ENCODE measurements at places on chromosomes 12 and 14. TPM values are rescaled to one million over a fixed set of nuclear protein-coding genes. Genes with fewer than 3 reads are reported as not detected.

The PYGL gene
- total RNA-seq: 32.5 TPM

The GLS2 gene
- not detected for total RNA-seq

DNA sequence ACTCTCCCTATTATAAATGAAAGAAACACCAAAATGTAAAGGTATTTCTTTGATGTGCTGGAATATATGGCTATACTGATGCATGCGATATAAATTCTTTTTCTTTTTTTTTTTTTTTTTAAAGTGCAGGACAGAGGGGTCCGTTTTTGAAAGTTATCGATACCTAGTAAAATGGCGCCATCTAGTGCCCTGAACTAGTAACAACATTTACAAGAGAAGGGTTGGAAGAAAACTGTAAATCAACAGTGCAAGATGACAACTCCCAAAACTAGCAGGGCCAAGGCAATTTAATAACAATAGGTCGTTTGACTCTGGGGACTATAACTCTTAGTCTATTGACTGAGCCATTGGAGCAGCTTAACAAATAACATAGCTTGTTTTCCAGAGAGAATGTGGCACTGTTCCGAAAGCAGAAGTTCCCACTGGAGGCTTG, 137.7 kb downstream of the SPTSSA start:
- DNase-seq: no peak

DNA sequence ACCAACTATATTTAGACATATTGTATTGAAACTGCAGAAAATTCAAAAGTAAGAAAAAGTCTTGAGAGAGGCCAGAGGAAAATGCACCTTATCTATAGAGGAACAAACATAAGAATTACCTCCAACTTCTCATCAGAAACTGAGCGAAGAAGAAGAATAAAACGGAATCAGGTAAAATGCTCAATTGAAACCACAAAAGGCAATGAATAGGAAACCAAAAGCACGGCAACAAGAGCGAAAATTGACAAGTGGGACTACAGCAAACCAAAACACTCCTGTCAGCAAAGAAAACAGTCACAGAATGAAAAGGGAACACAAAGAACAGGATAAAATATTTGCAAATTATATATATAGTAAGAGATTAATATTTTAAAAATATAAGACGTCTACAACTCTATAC, 61.9 kb upstream of the PARP11 start:
- DNase-seq: no peak

GRCh38 chr14:75198291-75198933, 22.0 kb upstream of the TMED10 start:
- DNase-seq: no peak

- DNase-seq: no peak
Observed at GRCh38 chr14:27085500-27085899, 487.7 kb upstream of the NOVA1 start.

DNA sequence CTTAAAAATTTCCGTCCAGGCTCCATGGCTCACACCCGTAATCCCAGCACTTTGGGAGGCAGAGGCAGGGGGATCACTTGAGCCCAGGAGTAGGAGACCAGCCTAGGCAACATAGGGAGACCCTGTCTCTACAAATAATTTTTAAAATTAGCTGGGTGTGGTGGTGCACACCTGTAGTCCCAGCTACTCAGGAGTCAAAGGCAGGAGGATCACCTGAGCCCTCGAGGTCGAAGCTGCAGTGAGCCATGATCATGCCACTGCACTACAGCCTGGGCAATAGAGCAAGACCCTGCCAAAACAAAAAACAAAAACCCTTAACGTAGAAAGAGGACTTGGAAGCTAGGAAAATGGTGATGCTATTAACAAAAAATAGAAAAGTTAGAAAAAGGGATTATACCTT, 2.0 kb upstream of the HECTD1 start:
- DNase-seq: no peak

DNA sequence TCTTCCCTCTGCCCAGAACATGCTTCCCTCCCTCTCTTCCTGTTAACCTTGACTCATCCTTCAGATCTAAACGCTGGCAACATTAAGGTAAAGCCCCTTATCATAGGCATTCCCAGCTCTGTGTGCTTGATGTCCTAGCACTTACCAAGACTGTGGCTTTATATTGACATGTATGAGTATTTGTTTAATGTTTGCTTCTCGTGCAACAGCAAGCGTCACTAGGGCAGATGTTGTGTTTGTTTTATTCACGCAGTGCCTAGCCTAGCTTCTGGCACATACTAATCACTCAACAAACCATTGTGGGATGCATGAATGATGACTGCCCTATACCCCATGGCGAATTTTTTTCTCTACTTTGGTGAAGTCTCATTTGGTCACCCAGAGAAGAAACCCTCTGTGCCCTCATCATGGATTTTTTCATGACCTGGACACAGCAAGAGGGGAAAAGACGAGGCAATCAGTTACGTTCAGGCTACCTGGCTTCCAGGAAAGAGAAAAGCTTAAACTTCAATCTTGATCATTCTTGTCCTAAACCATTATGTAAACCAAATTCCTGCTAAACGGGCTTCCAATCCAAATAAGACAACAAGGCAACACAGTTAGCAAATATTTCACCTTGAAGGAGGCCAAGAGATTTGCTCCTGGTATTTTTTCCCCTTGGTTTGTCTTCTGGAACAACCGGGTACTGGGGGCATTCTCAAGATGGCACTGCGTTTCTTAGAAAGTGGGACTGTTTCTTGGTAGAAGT, 47.9 kb upstream of the SOCS2 start:
- DNase-seq: no peak

DNA sequence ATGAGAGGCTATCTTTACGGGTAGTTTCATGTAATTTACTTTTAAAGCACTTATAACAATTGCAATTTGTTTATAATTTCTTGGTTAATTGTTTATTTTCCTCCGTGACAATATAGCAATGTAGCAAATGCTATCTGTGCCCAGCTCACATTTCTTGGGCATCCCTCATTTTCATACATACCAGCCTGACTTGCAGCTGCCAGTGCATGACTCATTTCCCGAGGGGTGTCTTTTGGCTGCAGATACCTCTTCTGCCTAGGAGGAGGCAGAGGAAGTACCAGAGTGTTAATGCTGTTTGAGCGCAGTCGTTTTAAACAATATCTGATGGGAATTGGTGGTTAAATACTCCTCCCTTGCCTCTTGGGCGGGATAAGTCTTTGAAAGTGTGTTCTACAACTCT, 104.2 kb upstream of the ABCD2 start:
- no peak for DNase-seq

DNA sequence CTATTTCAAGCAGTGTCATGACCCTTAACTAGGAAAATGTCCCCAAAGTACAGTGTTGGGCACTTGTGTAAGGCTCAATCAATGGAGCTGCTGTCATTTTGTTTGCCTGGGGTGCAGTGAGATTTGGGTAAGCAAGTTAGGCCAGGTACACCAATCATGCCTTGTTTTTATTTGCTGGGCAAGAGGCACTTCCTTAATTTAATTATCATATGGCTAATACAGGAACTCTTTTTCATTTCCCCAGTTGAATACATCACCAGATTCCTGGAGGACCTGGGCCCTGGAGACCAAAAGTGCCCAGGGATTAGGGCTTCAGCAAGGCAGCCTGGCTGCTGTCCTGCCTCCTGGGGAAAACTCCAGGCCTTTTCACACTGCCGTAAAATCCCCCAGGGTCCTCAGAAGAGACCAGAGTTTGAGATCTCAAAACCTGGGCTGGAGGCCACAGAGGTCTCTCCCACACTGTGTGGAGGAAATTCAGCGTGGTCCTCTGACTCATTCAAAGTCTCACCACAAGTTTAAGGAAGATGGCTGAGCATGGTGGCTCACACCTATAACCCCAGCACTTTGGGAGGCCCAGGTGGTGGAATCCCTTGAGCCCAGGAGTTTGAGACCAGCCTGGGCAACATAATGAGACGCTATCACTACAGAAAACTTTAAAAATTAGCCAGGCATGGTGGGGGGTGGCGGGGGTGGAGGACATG, 28.4 kb upstream of the FOXN3 start:
- DNase-seq: no peak
